ENCODE measurements at places on chromosomes 6 and 20.

GRCh38 chr6:56009636-56010035, 134.2 kb upstream of the BMP5 start:
- DNase-seq: no peak

DNA sequence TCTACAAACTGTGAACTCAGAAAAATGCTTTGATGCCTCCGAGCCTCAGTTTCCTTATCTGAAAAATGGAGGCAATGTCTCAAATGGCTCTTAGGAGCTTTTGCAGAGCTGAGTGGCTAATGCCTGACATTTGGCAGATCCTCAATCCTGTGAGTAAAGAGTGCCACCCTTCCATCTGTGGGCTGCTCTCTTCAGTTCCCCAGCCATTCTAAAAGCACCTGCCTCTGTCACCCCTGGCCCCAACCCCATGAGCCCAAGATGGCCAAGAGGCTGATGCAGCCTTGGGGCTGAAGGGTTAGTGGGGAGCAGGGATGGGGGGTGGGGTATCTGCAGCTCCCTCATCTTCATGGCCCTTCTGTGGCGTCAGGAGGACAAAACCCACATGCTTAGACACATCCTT, 14.5 kb upstream of the GUCA1A start:
- DNase-seq: no peak

DNA sequence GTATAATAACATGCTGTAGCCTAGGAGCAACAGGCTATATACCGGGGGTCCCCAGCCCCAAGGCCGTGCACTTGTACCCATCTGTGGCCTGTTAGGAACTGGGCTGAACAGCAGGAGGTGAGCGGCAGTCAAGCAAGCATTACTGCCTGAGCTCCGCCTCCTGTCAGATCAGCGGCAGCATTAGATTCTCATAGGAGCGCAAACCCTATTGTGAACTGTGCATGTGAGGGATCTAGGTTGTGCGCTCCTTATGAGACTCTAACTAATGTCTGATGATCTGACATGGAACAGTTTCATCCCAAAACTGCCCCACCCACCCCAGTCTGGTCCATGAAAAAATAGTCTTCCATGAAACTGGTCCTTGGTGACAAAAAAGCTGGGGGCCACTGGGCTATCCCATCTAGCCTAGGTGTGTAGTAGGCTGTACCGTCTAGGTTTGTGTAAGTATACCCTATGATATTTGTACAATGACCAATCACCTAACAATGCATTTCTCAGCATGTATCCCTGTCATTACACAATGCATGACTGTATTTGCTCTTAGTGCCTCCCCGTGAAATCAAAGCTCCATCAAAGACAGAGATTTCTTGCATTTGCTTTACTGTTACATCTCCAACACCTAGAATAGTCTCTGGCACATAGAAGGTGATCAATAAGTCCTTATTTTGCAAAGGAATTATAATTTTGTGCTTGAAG, 30.8 kb downstream of the NHSL1 start:
- DNase-seq: no peak

DNA sequence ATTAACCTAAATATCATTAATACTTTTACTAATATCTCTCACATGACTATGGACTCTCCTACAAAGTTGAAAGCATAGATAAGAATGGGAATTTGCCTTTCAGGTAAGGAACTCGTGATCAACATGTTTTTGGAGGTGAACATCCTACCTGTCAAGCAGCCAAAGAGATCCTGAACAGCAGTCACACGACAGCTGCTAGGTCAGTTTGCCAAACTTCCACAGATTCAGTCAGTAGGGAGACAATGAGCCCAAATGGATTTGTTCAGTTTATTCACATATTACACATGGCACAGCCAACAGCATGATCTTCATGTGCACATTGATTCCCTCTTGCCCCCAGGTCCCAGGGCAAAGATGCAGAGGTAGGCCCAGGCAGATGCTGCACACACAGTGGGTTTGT, 86.1 kb upstream of the LOC128125822 start:
- no peak for DNase-seq

GRCh38 chr20:17394411-17394810, 136.8 kb downstream of the BFSP1 start:
- no peak for DNase-seq

DNA sequence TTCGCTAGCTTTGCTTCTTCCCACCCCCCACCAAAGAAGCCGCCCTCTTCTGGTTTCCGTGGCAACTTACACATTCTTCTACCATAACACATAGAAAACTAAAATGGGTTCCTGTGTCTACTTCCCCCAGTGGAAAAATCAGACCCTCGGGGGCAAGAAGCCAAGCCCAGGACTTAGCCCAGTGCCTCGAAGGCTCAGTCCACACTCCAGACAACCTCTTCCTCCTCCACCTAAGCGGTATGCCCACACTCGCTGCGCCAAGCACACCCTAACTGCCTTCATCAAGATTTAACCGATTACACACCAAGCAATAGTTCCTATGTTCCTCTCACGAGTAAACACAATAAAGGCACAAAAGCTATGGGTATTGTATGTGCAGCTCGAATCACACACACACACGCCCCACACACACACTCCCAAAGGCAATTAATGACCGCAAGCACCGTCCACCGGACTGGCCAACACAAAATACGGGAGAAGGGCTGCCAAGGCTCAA, 537 bp downstream of the PPIL4 start:
- peak; percentile 65 for DNase-seq

- DNase-seq: no peak
These were observed 45.1 kb downstream of the NOL4L start for GRCh38 chr20:32539817-32540675.

GRCh38 chr6:29561091-29561490, 1.6 kb upstream of the UBD start:
- no peak for DNase-seq

- peak; percentile 38 for DNase-seq
These were observed 6.0 kb downstream of the SDC4 start for GRCh38 chr20:45341939-45342854.

DNA sequence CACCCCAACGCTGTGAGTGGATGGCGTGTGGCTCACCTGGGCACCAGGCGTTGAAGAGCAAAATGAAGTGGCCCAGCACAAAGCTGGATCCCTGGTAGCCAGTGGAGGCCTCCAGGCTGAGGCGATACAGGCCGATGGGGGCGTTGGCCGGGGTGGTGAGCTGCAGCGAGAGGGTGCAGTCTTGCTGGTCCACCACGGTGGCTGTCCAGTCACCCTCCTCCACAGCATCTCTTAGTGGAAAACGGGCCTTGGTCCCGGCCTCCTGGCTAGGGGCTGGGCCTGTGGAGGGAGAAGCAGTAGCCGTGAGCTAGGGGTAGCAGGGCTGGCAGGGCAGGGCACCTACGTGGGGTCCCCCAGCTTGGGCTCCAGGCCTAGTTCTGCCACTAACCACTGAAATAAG, 9.3 kb downstream of the TGM2 start:
- DNase-seq: no peak

- no peak for DNase-seq
These were observed 249.9 kb downstream of the KHDC1L start for GRCh38 chr6:72975352-72975752.

GRCh38 chr20:46129955-46130481, 11.9 kb downstream of the CD40 start:
- DNase-seq: no peak

DNA sequence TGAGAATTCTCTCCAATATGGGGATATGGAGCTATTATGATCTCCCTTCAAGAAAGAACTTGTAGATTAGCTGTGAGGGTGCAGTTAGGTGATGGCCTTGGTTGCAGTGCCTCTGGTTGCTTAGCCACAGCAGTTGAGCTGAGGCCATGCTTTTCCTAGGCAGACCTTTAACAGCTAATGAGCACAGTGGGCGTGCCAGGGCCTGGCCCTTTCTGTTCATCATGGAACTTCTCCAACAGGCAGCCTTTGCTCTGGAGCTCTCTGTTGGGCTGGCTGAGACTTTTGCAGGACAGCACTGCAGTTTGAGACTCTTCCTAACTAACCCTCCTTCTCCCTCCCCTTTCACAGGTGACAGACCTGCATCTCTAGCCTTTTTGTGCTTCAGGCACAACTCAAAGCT, 39.7 kb upstream of the TMEM170B start:
- no peak for DNase-seq

DNA sequence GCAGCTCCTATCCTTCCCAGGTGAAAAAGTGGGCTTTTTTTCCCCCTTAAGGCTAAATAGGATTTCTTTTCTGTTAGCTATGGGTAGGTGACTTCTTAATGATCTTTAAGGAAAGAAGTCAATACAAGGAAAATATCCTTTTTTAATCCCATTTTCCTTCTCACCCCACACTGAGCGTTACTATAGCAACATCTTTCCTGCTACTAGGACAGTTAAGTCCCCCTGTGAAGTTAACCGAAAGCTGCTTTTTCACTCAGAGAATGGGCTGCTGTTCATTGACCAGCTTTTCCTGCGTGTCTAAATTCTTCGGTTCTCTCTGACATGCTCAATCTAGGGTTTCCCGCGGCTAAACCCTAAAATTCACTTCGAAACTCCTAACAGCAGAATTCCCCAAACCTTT, 173.1 kb upstream of the AGPAT4 start:
- no peak for DNase-seq

GRCh38 chr6:150355932-150356331, 12.9 kb upstream of the IYD start:
- DNase-seq: no peak

- DNase-seq: peak; percentile 70
These were observed 78.5 kb upstream of the TRDN start for GRCh38 chr6:123715006-123715863.

GRCh38 chr6:50819904-50820868, 1.5 kb downstream of the TFAP2B start:
- DNase-seq: no peak

- no peak for DNase-seq
These were observed 535.1 kb downstream of the UTRN start for GRCh38 chr6:144820270-144820669.

GRCh38 chr6:126764104-126764503, 354.4 kb upstream of the RSPO3 start:
- no peak for DNase-seq

- no peak for DNase-seq
These were observed 3.3 kb downstream of the PCIF1 start for GRCh38 chr20:45937765-45938164.

- DNase-seq: no peak
These were observed 1197.7 kb upstream of the CITED2 start for GRCh38 chr6:140572129-140572528.

DNA sequence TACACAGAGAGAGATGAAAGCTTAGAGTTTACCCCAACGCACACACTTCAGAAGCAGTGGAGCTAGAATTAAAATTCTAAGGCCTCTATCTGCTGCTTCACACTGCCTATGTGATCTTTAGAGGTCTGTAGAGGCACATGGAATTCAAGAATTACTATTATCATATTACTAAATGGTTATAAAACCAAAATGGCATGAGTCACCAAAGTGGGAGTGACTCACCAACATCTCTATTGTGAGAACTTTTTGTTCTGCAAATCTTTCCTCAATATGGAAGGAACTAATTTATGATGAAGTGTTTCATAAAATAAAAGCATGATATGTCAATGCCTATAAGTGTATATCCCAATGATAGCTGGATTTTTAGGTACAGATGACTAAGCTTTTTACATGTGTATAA, 28.5 kb upstream of the TMEM244 start:
- no peak for DNase-seq

DNA sequence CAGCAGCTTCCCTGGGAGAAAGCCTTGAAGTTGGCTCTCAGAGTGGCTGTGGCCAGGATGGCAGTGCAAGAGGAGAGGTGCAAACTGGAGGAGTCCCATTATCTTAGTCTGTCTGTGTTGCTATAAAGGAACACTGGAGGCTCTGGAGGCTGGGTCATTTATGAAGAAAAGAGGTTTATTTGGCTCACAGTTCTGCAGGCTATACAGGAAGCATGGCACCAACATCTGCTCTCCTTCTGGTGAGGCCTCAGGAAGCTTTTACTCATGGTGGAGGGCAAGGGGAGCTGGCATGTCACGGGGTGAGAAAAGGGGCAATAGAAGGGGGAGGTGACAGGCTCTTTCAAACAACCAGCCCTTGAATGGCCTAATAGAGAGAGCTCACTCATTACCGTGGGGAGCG, 47.1 kb downstream of the PSMG4 start:
- DNase-seq: no peak

DNA sequence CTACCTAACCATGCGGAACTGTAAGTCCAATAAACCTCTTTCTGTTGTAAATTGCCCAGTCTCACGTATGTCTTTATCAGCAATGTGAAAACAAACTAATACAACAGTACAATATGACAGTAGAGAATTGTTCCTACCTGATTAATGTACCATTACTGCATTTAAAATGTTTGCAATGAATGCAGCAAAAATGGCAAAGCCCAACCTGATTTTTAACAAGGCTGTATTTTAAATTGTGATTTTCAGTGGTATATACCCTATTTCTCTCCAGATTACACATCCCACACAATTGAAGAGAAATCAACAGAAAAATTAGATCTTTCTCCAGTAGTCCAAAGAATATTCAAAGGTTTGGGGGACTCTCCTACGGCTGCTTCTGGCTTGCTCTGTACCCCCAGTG, 3.3 kb upstream of the PCSK2 start:
- DNase-seq: no peak

DNA sequence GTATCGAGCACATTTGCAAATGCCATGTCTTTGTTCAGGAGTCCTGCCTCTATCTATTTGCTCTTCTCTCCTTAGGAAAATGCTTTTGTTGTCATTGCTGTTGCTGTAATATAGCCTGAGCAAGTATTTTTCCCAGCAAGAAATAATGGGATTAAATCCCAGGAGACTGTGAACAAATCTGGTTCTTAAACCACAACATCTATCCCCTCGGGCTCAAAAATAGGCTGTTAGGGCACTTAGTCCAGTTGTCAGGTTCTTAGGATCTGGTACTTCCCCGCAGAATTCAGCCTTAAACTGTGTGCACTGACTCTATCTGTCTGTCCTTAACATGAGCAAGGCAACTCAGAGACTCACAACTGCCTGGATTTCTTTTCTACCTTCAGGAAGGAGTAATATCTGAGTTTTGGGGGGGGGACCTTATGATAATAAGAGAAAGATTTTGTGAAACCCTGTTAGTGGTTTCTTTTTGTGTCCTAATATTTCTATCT, 437.5 kb downstream of the HTR1B start:
- no peak for DNase-seq

- DNase-seq: no peak
These were observed 77.9 kb downstream of the MYB start for GRCh38 chr6:135258970-135259369.

GRCh38 chr20:49859807-49860206, 47.2 kb downstream of the SLC9A8 start:
- no peak for DNase-seq

DNA sequence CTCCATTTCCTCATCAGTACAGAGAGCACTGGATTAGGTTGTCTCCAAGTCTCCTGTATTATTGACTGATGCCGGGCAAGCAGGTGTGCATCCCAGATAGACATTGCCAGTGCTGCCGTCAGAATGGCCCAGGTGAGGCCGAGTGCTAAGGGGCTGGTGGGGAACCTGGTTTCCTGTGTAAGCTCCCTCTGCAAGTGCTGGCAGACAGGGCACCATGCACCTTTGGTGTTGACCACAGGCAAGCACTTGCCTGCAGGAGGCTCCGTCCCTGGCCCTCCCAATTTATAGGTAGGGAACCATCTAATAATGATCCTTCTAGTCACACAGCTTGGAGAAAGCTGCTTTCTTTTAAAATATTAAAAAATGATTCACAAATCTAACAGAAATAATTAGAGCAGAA, 747 bp downstream of the GABRR1 start:
- no peak for DNase-seq

- DNase-seq: no peak
These were observed 442.2 kb upstream of the MAN1A1 start for GRCh38 chr6:119791736-119792135.

Measured in HAP-1 (cell line).